ENCODE measurements at places on chromosomes 1 and 21.

- DNase-seq = no peak
Measured at GRCh38 chr1:33377756-33378155, 53.1 kb downstream of the PHC2 start.

DNA sequence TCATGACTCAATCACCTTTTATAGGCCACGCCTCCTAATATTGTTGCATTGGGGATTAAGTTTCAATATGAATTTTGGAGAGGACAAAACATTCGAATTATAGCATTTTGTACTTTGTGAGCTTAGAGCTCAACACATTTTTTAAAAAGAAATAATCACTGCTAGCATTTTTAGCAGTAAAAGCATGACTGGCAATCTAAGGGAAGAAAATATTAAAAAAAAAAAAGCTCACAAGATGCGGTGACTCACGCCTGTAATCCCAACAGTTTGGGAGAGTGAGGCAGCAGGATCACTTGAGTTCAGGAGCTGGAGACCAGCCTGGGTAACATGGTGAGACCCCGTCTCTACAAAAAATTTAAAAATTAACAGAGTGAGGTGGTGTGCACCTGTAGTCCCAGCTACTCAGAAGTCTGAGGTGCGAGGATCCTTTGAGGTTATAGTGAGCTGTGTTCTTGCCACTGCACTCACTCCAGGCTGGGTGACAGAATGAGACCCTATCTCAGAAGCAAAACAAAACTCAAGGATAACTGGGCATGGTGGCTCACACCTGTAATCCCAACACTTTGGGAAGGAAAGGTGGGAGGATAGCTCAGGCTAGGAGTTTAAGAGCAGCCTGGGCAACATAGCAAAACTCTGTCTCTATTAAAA, 28.8 kb upstream of the DIPK1A start:
- no peak for DNase-seq

DNA sequence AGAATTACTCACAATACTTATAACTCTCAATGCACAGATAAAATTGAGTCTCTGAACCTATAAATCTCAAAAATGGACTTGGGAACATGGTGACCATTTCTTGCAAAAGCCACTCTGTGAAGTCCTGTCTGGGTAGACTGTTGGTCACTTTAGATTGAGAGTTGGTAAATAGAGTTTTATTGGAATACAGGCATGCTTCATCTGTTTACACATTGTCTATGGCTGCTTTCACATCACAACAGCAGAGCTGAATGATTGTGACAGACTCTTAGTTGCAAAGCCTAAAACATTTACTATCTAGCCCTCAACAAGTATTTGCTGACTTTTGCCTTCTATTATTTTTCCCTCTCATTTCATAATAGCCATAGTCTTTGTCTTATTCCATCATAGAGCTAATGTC, 24.1 kb upstream of the ASPM start:
- DNase-seq = no peak

GRCh38 chr1:58576727-58577653, at the start of gene TACSTD2:
TACSTD2 (minus strand) TSS chr1:58577252; CDS start chr1:58577156, 96 bp downstream.
- DNase-seq = no peak

GRCh38 chr1:85463731-85464496, 1.0 kb downstream of the DDAH1 start:
- no peak for DNase-seq
